NCI-H1092 treated with DMSO at 0.1 percent for 48 hours (cell line): ENCODE measurements at places on chromosomes 7 and 10.

GRCh38 chr7:151859111-151859947, 17.6 kb downstream of the PRKAG2 start:
- peak; percentile 12 for DNase-seq

- DNase-seq, result no peak
These were observed 1.0 kb downstream of the FFAR4 start for GRCh38 chr10:93567277-93568104.

DNA sequence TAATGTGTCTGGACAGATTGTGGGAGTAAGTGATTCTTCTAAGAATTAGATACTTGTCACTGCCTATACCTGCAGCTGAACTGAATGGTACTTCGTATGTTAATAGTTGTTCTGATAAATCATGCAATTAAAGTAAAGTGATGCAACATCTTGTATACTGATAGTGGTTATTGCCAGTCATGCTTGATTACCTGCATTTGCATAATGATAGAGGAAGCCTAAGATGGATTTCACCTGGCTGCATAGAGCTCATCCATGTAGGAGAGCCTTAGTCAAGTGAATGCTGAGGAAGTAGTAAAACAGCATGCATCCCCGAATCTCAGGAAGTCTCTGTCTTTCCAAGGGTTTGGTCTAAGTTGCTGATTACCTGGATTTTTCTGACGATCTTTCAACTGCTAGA, 64.2 kb upstream of the CAPZA2 start:
- no peak for DNase-seq

DNA sequence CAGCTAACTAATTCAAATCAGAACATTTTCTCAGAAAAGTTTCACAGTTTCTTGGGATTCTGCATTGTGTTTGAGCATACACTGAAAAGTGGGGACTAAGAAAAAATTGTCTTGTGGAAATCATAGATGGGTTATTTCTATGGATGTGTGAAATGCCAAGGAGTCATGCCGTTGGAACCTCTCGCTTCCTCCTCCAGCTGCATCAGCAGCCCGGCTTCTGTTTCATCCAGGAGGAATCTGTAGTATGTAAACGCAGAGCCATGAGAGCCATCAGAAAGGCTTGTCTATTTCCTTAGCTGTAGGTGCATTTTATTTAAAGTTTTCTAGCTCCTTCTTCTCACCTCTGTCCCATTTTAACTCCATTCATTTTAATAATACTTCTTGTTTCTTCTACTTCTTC, 1144.1 kb downstream of the GATA3 start:
- no peak for DNase-seq

DNA sequence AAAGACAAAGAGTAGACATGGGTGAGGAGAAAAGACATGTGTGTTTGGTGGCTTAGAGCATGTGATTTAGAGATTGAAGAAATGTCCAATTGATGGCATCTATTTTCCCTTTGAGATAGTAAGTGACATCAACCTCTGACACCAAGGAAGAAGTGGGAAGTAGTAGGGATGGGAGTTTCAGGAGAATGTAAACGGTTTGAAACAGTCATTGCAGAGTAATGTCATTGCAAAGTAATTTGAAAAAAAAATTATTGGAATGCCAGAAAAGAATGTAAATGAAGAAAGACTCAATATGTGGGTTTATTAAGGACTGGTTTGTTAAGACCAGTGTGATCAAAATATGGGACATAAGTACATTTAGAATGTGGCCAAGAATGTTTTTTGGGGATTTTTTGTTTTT, 26.6 kb downstream of the GNG11 start:
- DNase-seq, result no peak

DNA sequence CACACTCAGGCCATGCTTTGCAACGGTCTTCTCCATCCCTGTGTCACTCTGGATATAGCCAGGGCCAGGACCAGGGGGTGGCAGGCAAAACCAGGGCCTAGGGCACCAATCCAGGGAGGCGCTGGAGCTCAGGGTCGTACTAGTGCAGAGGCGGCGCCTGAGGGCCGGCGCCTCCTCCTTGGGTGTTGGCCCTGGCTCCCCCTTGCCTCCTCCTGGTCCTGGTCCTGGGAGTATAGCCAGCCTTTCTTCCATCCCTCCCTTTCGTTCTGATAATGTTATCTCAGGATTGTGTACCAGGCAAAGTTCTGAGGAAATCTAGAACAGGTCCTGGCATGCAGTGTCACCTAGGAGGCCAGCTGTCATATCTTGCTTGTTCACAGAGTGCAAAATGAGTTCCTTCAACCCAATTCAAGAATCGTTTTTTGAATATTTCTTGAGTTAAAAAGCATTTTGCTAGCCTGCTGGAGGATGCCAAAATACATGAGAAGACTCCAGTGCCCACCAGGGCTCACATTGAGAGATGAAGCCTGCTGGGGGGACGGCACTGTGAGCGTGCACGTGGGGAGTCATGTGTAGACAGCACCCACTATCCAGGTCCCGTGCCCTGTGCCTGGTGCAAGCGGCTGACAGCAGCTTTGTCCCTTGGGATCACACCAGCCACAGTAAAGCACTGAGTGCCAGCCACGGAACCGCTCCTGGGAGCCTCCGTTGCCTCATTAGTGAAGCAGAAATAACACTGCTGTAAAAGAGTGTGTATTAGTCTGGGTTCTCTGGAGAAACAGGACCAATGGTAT, 106.9 kb upstream of the C7orf33 start:
- DNase-seq, result no peak

GRCh38 chr7:404812-405488, 114.7 kb downstream of the PDGFA start:
- DNase-seq, result no peak

- DNase-seq, result no peak
These were observed 126.3 kb downstream of the CACNA2D1 start for GRCh38 chr7:82317257-82317721.

DNA sequence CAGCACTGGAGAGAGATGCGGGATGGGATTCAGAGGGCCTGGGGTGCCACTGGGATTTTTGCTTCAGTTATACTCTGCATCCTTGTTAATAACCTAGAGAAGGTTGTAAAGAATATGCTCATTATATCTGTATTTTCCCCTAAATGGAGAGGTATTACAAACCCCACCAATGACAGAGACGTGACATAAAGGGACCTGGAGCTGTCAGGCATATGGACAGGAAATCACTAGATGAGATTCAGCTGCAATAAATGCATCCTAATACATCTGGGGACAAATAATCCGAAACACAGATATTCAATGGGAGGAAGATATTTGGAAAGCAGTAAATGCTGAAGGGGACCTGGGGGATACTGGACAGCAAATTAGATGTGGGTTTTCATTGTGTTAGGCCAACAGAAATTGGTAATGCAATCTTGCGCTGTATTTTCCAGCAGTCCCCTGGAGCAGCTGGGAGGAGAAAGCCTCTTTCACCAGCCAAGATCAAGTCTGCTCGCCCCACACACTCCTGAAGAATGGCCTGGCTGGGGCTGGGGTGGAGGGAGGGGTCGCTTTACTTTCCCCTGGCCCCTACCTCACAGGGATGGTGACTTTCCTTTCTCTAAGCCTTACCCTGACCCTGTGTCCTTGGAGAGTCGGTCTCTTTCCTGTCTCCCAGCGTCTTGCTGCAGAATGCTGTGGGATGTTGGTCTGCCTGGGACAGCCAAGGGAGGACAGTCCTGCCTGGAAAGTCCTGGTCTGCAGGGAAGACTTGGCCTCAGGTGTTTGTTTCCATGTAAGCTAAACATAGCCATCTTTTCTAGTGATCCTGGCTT, 653.8 kb downstream of the LRMDA start:
- no peak for DNase-seq

DNA sequence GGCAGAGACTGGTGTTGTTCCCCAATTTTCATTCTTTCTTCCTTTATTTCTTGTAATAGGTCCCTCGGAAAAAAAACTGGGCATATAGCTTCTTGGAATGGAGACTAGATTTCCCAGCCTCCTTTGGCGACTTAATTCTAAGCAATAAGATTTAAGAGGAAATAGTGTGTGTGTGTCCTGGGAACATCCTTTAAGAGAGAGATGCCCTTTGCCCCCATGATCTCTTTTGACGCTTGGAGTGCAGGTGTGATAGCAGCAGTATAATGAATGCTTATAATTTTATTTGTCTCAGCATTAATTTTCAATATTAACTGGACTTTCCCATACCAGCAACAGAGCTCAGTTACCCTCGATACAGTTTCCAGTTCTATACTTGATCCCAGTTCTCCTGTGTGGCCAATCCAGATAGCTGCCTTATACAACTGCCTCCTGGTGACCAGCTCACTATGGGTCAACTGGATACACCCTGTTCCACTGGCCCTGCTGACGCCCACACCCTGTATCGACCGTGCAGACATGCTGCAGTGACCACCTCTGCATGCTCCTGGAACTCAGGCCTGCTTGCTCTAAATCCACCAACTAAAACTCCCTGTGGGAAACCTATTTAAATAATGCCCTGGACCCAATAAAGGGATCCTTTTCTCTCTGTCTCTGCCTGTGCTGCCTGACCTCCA, 13.9 kb downstream of the TMEM176A start:
- no peak for DNase-seq

GRCh38 chr7:27189997-27190748, 5.1 kb upstream of the HOXA11 start:
- no peak for DNase-seq

DNA sequence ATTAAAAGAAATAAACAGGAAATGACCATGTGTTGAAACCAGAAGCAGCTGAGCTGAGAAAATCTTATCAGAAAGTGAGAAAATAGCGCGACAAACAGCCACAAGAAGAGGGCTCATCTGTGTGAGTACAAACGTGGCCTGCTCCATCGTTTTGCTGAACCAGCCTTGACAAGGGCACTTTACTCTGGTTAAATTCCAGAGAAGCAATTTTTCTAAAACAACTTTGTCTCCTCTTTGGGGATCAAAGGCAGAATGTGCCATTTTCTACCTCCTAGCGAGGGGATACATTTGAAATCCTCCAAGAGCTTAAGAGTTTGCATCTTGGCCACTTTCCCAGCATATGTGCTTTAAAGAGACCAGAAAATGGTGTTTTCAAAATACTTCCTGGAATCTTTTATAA, 51.3 kb upstream of the VIPR2 start:
- no peak for DNase-seq

DNA sequence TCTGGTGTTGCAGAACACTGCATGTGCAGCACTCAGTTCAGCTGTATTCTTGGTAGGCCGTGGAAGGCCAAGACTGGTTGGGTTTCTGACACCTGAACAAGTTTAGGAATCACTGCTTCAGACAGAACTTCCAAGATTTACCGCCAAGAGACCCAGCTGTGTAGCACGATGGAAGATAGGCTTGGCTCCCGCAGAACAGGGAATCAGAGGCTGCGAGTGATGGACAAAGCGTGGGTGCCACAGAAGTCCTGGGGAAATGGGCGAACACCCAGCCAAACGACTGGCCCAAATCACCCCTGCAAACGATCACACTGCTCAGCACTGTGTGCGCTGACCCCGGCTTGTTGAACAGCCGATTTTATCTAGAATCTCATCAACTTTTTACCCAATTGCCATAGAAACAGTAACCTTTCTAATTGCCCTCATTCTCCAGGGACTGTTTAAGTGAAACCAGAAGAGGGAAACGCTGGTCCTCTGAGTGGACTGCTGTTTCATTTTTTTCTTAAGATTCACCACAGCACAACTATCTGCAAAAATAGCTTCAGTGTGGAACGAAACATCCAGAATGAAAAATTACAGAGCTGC, 17.9 kb downstream of the ZFAND2A start:
- no peak for DNase-seq

DNA sequence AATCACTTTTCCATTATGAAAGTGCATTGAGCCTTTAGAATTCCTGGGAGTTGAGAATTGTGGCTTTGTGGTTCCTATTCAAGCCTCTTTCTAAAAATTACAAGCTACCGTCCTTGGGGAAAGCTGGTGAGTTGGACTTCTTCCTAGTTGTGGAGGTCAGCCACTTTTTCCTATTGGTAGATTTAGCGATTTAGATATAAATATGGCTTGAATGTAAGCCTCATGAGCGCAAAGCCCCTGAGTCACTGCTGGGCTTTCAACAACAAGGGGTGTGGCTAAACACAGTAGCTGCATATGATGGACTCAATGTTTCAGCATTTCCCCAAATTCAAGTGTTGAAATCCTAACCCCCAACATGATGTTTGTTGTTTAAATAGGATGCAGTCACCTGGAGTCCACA, 150.0 kb upstream of the IGFBP3 start:
- DNase-seq, result no peak

DNA sequence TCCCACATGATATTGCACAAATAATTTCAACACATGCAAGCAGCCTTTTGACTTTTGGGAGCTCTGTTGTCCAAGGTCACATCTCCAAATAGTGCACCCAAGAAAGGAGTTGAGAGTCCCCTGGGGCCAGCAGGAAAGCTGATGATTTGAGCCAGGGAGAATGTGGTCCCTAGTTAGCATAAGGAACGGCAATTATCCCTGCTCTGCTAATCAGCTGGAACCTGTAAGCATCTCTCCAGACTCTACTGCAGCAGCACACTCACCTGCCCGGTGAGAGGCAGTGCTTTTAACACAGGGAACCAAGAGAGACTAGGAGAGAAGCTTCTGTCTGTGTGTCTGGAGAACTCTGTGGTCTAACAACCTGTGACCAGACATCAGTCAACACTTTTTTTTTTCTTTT, 17.0 kb downstream of the TRPV5 start:
- no peak for DNase-seq

GRCh38 chr10:76993213-76993612, 644.4 kb downstream of the KCNMA1 start:
- DNase-seq, result no peak

- no peak for DNase-seq
These were observed 698.5 kb downstream of the SUGCT start for GRCh38 chr7:40833191-40833887.

- peak; percentile 2 for DNase-seq
These were observed 298.3 kb upstream of the FZD8 start for GRCh38 chr10:35940141-35941041.

DNA sequence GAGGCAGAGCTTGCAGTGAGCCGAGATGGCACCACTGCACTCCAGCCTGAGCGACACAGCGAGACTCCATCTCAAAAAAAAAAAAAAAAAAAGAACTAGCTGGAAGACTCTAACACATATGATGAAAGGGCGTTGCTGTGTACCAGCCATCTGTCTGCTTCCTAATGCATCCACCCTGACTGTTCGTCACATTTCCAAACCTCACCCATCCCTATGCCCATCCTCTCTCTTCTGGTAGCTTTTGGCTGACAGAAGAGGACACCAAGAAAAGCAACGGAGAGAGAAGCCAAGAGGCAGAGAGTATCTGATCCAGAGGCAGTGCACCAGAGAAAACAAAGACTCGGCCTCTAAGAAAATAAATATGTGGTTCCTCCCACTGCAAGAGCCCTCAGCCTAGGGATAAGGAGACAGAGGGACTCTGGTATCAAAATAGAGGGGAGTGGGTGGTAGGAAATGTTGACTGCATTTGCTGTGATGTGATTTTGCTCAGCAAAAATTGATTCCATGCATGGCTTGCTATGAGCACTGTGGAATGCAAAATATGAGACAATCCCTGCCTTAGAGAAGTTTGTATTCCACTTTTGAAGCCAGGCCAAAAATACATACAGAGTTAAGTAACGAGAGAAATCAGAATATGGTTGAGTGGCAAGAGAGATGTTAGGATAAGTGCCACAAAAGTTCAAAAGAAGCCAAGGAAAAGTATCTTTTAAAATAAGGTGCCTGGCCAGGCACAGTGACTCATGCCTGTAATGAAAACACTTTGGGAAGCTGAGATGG, 100.8 kb upstream of the STK17A start:
- DNase-seq, result no peak

GRCh38 chr10:130711072-130711471, 574.9 kb downstream of the GLRX3 start:
- DNase-seq, result no peak
